ENCODE measurements at places on chromosomes 12 and 14.
A peak's percentile ranks its signal among the peaks of the same experiment; 100 is the strongest.

GRCh38 chr12:130184404-130185090, 22.3 kb downstream of the FZD10 start:
- DNase-seq = no peak

- no peak for DNase-seq
These were observed 576.4 kb downstream of the SLC6A15 start for GRCh38 chr12:84336231-84336630.

DNA sequence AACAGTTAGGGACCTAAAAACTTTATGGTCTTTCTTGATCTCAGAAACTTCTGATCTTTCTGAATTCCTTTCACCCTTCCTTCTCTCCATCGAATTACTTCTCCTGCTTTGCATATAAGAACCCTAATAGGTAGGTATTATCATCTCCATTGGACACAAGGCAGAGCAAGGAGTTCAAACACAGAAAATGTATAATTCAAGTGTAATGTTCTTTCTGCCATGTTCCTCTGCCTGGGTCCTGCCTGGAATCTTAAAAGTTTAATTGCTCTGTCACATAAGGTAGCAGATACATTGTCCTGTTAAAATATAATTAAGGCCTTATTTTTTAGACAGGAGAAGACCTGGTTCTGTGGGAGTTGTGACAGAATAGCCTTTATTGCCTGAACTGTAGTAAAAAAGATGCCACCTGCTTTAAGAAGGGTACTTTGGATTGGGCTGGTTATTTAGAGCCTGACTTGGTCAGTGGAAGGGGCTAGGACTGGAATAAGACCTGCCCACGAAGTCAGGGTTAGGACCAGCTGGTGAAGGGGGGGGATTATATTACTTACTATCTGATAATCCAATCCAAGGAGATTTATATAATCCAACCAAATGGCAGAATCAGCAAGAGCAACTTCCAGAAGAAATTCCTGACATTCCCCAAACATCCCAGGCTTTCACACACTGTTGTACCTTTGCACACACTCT, 10.4 kb downstream of the G2E3 start:
- DNase-seq = no peak

- no peak for DNase-seq
These were observed 4.9 kb upstream of the DCD start for GRCh38 chr12:54653025-54653424.

DNA sequence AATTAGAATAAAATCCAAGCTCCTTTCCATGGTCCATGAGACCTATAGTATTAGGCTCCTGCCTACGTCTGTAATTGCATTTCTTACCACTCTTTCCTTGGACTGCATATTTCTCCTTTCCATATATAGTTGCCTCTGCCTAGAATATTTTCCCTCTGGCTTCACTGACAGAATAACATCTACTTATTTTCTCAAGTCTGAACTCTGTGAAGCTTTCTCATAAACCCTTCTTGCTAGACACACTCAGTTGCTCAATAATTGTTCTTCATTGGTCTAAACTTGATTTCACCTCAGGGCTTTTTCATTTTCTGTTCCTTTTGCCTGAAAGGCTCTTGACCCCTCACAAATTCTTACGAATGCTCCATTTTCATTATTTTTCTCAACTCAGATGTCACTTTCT, 36.9 kb upstream of the KRAS start:
- no peak for DNase-seq

- DNase-seq = peak; percentile 57
These were observed at the start of gene BATF for GRCh38 chr14:75522224-75522982. BATF (plus strand) TSS chr14:75522469; CDS start chr14:75522683, 214 bp downstream.
